Head of caudate nucleus (tissue), 42 donors: ENCODE measurements at places on chromosomes 3 and 15.

- DNase-seq = no peak
Measured at GRCh38 chr3:162525066-162525742, 1028.6 kb downstream of the OTOL1 start.

GRCh38 chr3:50657407-50657806 lies 17.3 kb upstream of the DOCK3 start:
- no peak for DNase-seq

DNA sequence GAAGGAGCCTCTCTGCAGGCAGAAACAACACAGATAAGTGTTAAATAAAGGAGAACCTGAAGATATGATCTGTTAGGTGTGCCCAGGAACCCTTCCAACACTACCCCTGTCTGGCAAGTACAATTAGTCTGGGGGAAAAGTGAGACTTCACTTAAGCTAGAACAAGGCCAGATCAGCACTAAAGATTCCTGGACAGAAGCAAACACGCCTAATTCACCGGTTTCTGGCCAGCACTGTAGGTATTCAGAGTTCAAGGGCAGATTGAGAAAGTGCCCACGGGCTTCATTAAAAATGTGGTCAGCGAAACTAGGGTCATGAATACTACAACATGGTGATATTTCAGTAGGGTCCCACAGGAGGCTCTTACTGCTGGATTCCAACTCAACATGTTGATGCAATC lies 28.6 kb upstream of the OR5K1 start:
- DNase-seq = no peak

DNA sequence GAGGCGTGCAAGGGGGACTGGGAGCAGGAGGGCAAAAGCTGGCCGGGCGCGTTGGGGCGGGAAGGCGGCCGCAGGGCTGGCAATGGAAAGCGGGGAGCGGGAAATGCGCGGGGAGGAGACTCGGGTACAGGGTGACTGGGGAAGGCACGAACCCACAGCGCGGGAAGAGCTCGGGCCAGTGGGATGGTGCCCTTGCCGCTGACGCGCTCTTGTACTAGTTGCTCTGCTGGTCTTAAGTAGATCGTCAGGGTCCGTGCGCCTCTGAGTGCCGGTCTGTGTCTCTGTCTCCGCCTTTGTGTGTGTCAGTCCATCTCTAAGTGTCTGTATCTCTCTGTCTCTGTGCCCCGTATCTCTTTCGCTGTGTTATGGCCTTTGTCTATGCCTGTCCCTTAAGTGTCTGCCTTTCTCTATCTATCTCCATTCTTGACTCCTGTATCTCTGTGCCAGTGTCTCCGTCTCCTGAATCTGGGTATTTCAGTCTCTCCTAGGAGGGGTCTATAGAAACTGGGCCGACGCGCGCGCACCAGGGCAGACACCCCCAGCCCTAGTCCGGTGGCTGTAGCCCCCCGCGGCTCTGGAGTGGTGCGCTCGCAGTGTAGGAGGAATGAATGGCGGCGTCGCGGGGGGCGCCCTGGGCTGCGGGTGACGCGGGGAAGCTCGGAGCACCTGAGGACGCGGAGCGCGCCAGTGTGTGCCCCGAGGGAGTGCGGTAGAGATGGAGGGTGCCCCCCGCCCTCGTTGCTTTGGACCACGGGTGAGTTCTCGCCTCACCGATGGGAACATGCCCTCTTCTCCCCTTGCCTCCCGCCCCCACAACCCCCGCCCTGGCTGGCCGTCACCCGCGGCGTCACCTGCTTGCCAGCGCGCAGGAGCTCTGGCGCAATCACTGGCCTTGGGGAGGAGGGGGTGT lies 756 bp upstream of the CAMK2N2 start:
- DNase-seq = no peak

GRCh38 chr3:67781871-67782270 lies 127.5 kb upstream of the SUCLG2 start:
- DNase-seq = no peak

- DNase-seq = no peak
Measured at GRCh38 chr3:69212411-69213160, 90.2 kb upstream of the LMOD3 start.

- DNase-seq = no peak
Measured at GRCh38 chr3:51802106-51802703, 23.2 kb upstream of the IQCF6 start.

DNA sequence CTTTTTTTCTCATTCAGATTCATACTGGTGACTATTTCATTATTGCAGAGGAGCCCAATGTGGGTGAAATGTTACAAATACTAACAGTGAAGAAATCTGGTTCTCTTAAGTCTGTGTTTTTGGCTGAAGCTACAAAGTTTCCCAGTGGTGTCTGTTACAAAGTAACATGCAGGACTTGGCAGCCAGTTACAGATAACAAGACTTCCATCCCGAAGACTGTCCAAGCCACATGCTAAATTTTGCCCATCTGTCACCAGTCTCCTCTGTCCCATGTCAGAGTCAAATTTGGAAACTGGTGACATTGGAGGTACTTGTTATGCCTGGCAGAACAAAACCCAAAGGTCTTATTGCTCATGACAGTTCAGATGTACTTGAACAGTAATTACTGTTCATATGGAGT lies 269.2 kb upstream of the GOLIM4 start:
- no peak for DNase-seq

GRCh38 chr3:141933421-141934300 lies 57.2 kb downstream of the ATP1B3 start:
- DNase-seq = no peak

- DNase-seq = no peak
Measured at GRCh38 chr3:49158792-49159191, 7.3 kb downstream of the CCDC71 start.

GRCh38 chr3:46561951-46562350 lies 4.2 kb downstream of the LRRC2 start:
- DNase-seq = no peak

DNA sequence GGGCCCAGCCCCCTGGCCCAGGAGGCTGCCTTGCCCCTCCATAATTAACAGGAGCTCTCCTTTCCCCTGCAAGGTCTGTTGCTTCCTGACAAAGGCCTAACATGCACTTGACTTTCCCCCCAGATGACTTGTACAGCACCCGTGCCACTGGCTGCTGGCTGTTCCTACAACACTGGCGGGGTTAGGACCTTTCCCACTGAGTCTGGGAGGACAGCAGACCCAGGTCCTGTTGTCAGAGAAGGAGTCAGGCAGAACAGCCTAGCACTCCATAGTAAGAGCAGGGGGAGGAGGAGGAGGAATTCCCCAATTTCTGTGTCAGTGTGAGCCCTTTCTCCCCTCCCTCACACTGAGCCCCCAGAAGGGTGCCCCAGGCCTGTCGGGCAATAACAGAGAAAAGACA lies 99.2 kb downstream of the CORO2B start:
- DNase-seq = no peak

DNA sequence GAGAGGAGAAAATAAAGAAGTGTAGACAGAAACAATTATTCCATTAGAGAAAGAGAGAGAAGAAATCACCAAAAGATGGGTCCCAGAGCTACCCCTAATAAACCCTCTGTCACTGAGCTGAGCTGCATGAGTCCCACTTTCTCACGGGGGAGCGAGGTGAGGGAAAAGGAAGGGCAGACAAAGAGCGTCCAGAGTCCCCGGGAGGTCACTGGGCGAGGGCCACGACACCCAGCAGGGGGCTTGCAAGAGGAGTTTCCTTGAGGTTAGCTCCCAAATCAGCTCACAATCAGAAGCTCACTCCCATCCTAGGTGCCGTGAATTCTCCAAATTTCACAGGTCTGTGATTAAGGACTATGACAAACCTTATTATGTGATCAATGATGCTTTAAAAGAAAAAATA lies 62.3 kb downstream of the XXYLT1 start:
- DNase-seq = no peak

- DNase-seq = no peak
Measured at GRCh38 chr3:53346922-53347260, 452 bp downstream of the DCP1A start.

GRCh38 chr3:58631742-58632141 lies 34.8 kb downstream of the FAM3D start:
- no peak for DNase-seq

GRCh38 chr3:177752831-177753230 lies 555.5 kb upstream of the TBL1XR1 start:
- no peak for DNase-seq

GRCh38 chr3:94024385-94024784 lies 4.0 kb downstream of the STX19 start:
- no peak for DNase-seq

- no peak for DNase-seq
Measured at GRCh38 chr3:52090131-52090932, 34.0 kb upstream of the DUSP7 start.

- no peak for DNase-seq
Measured at GRCh38 chr3:178684881-178685590, 148.8 kb downstream of the KCNMB2 start.

DNA sequence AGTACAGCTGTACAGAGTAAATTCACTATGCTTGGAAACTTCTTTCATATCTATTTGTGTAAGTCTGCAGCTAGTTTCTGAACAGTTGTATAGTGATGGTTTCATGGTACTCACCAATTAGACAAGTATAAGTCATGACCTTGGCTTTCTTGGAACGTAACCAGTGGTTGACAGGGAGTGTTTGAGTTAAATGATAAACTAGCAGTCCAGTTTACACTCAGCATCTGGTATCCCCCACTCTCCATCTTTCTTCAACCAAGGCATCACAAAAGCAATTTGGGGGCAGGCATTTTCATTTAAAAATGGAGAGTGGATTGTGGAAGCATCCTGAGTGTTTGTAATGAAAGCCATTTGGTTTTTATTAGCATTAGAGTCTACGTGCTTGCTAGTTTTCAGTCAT lies 26.0 kb downstream of the MME start:
- DNase-seq = no peak

DNA sequence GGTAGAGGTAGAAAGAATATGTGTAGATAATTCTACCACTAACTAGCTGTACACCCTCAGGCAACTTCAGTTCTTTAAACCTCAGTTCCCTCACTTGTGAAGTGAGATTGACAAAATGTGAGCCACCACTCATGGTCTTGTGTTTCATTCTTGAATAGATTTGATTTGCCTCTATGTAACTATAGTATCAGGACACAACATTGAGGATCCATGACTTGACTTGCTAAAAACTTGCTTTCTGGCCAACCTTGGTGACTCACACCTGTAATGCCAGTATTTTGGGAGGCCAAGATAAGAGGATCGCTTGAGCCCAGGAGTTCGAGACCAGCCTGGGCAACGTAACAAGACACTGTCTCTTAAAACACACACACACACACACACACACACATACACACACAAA lies 115.8 kb upstream of the FLNB start:
- DNase-seq = no peak

DNA sequence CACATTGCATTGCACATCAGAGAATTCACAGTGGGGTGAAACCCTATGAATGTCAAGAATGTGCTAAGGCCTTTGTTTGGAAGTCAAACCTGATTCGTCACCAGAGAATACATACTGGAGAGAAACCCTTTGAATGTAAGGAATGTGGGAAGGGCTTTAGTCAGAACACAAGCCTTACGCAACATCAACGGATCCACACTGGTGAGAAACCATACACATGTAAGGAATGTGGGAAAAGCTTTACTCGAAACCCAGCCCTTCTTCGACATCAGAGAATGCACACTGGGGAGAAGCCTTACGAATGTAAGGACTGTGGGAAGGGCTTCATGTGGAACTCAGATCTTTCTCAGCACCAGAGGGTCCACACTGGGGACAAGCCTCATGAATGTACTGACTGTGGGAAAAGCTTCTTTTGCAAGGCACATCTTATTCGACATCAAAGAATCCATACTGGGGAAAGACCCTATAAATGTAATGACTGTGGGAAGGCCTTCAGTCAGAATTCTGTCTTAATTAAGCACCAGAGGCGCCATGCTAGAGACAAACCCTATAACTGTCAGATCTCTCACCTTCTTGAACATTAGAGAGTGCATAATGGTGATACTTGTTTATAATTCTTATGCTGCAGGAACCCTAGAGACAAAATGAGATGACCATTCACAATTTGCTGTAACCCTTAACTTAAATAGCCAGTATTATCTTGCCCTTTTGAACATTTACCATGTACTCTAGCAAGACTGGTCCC lies 9.0 kb downstream of the ZNF662 start:
- DNase-seq = no peak

DNA sequence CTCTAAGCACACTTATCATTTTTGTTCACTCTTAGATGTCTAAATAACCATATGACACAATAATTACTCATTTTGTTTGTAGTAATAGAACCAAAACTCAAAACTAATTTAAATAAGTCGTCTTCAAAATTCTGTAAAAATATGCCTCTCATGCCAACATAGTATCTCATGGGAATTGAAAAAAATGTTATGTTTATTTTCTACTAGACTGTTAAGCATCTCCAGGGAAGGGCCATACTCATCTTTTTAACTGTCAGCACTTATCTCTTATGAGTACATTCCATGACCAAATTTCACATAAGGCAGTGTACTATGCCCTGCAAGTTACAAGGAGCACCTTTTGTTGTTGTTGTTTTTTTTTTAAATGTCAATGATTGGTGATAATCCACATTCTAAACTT lies 18.3 kb upstream of the USF3 start:
- DNase-seq = no peak

GRCh38 chr15:51888593-51889195 lies 59.2 kb downstream of the TMOD3 start:
- DNase-seq = no peak

DNA sequence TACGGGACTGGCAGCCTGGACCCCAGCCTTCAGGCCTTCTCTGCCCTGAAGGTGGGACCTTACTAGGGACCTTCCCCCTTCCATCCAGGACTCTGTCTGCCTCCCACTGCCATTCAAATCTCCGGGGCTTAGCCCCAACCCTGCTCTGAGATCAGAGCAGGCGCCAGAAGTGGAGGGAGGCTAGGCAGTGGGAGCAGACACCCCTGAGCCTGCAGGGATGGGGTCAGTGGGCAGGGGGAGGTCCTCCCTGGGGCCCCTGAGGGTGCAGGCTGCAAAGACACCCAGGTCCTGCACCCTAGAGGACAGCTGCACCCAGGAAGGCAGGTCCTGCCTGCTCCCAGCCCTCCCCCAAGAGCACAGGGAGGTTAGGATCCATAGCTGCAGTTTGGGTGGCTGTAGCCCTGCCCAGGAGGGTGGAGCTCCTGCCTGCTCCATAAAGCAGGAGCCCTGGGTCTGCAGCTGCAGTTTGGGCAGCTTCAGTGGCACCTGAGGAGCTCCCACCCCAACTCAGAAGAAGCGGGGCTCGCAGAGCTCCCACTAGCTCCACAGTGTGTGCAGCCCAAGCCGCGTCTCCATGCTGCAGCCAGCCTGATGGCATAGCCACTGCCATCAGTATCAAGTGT lies 8.1 kb upstream of the POC1A start:
- no peak for DNase-seq

GRCh38 chr3:174477491-174477890 lies 381.6 kb upstream of the NAALADL2 start:
- no peak for DNase-seq

GRCh38 chr3:141371882-141372281 lies 3.6 kb downstream of the ZBTB38 start:
- DNase-seq = no peak

GRCh38 chr3:16474216-16474615 lies 39.3 kb downstream of the RFTN1 start:
- DNase-seq = no peak

- DNase-seq = no peak
Measured at GRCh38 chr3:17420668-17421067, 321.8 kb downstream of the TBC1D5 start.

- no peak for DNase-seq
Measured at GRCh38 chr3:83902787-83903533, 1055.8 kb upstream of the CADM2 start.

GRCh38 chr15:93028111-93028631 lies 60.8 kb downstream of the RGMA start:
- DNase-seq = no peak

GRCh38 chr3:120428924-120429323 lies 21.9 kb downstream of the FSTL1 start:
- DNase-seq = no peak

GRCh38 chr15:81286621-81287121 lies 37.3 kb downstream of the STARD5 start:
- no peak for DNase-seq
